Osteoblast (primary cell): ENCODE measurements at places on chromosomes 13 and 19. TPM values are rescaled to one million over a fixed set of nuclear protein-coding genes. Genes with fewer than 3 reads are reported as not detected.

ZNF221 gene
- total RNA-seq = 9.0 and 9.7 TPM in 2 replicates

NKG7 gene
- not detected in 2 replicates for total RNA-seq

NANOS3 gene
- total RNA-seq = 0.59 TPM in 1 of 2 replicates, not detected in the other

DDA1 gene
- total RNA-seq = 8.5 and 11.6 TPM in 2 replicates

B3GNT8 gene
- total RNA-seq = 0.59 and 0.72 TPM in 2 replicates

TGFBR3L gene
- under 0.01 TPM in 1 of 2 replicates, not detected in the other for total RNA-seq

GARIN5A gene
- total RNA-seq = 0.29 and 0.36 TPM in 2 replicates

ELF1 gene
- total RNA-seq = 60.7 and 63.0 TPM in 2 replicates

ZNF471 gene
- 4.7 and 5.1 TPM in 2 replicates for total RNA-seq

ZNF540 gene
- 0.72 and 2.1 TPM in 2 replicates for total RNA-seq

P2RY11 gene
- 2.1 and 2.2 TPM in 2 replicates for total RNA-seq

ZSWIM4 gene
- 6.8 and 9.0 TPM in 2 replicates for total RNA-seq

METTL21C gene
- not detected in 2 replicates for total RNA-seq

AMER2 gene
- total RNA-seq = not detected in 2 replicates

DNA sequence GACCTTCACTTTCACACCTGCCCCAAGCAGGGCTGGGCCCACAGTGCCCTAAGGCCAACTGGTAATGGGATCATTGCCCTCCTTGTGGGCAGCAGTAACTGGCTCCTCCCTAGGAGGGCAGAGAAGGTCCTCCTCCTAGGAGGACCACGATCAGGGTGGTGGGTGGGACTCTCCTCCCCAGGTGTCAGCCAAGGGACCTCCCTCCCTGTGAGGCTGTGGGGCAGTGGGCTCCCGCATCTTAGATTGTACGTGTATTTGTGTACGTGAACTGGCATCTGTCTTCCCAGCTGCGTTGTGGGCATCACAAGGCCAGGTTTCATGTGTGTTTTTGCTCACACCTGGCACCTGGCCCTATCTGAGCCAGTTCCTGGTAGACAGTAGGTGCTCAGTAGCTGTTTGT lies 111.8 kb downstream of the SOX1 start:
- no peak for DNase-seq

- DNase-seq = no peak
These were observed 11.6 kb upstream of the GTF2F2 start for GRCh38 chr13:45108716-45109101.

DNA sequence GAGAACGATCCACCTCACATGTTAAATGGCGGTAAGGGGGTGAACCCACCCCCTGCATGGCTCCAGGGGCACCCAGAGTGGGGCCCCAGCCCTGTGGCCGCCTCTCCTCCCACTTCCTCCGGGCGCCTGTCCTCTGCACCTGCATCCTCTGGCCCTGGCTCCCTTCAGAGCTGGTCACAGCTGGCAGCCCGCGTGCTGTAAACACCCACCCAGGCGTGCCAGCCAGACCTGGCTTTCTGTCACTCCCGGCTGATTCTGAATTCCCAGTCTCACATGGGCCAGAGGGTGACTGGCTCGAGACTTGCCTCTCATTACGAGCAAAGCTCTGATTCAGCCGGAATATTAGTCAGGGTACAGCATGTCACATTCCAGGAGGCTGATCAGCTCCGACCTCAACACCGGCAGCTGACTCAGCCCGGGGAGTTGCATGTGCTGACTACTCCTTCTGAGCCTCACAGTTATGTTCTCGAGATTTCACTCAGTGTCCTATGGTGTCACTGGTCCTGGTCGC lies 75.1 kb downstream of the GNG7 start:
- DNase-seq = peak; percentile 99

GRCh38 chr13:98651744-98652143 lies 74.8 kb upstream of the STK24 start:
- DNase-seq = no peak

DNA sequence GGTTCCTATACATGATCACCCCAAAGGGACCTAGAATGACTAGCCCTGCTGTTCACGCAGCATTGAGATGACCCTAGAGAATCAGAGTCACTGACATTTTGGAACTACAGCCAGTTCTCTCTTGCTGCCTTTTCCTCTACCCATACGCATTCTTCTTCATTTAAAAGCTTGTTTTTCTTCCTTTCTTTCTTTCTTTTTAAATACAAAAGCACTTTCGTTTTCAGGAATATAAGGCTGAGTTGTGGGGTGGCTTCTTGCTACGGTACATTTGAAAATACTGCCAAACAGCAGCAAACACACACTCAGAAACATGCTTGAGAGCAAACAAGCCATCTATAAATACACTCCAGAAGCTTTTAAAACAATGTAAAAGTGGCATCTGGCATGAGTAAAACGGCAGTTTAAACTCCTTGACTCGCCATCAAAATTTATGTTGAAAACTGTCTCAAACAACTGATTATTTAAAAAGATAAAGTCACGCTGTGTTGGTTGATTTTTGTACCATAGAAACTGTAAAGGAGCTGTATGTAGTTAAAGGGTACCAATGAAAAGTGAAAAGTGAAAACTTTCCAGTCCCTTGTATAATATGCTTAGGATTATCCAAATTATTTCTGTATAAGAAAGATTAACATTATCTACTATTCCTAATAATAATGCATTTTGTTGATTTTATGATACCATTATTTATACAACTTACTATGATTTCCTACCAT lies 95.6 kb downstream of the PCDH9 start:
- peak; percentile 27 for DNase-seq

GRCh38 chr19:11191934-11192333 lies 5.4 kb downstream of the KANK2 start:
- peak; percentile 62 for DNase-seq

DNA sequence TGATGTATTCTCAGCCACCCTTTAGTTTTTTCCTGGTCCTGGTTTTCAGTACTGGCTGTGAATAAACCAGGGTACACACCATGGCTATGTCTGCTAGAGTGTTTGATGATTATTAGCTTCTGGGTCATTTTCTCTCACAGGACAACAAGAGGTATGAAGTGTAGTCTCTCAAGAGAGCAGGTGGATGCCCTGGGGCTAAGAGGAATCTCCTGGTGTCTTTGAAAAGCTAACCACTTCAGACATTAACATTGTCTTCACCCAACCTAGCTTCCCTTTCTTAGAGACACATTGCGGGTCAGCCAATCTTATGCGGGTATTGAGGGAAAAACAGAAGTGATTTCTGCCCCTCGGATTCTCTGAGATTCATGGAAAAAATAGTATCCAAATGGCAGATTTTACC lies 1.6 kb downstream of the ZNF730 start:
- DNase-seq = no peak

GRCh38 chr13:99357131-99357596 lies 50.0 kb upstream of the GPR183 start:
- peak; percentile 94 for DNase-seq

DNA sequence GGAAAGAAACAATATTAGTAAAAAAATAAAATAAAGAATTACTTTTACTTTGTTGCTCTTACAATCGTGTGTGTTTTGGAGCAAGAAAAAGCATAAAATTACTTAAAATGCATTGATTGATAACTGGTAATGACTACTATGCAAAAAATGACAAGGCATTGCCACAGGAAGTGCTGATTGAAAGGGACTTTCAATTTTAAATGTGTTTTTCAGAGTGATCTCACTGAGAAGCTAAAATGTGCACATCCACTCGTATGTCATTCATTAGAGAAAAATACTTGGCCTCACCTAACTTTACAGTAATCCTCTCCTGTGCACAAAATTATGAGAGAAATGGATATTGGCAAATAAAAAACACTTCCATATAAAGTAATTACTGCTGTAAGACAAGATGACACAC lies 934.9 kb downstream of the SLITRK6 start:
- DNase-seq = no peak

GRCh38 chr19:48812094-48812929 lies 1.5 kb upstream of the BCAT2 start:
- DNase-seq = peak; percentile 94

DNA sequence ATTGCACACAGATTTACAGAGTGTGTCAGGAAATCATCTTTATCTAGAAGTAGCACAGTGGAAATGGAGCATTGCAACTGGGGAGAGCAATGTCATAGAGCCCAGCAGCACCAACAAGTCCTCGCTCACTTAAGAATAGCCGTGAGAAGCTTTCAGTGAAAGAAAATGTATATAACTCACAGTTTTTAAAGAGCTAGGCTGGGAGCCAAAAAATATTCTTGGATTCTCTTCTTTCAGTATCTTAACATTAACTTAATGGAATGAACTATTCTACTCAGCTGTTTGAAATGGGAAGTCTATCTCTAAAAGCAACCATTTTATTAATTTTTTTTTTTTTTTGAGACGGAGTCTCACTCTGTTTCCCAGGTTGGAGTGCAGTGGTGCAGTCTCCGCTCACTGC lies 329.6 kb downstream of the COG6 start:
- DNase-seq = no peak

- DNase-seq = no peak
These were observed 19.7 kb downstream of the RFX2 start for GRCh38 chr19:6090634-6091033.

- DNase-seq = no peak
These were observed 38.7 kb downstream of the ZIC5 start for GRCh38 chr13:99932912-99933311.

GRCh38 chr19:1880611-1881392 lies 4.5 kb downstream of the ABHD17A start:
- DNase-seq = peak; percentile 61

GRCh38 chr19:28554321-28555091 lies 658.4 kb downstream of the UQCRFS1 start:
- no peak for DNase-seq

- DNase-seq = no peak
These were observed 371.6 kb upstream of the OBI1 start for GRCh38 chr13:79030513-79030912.

GRCh38 chr19:36209372-36209771 lies 5.1 kb downstream of the ZNF565 start:
- no peak for DNase-seq

DNA sequence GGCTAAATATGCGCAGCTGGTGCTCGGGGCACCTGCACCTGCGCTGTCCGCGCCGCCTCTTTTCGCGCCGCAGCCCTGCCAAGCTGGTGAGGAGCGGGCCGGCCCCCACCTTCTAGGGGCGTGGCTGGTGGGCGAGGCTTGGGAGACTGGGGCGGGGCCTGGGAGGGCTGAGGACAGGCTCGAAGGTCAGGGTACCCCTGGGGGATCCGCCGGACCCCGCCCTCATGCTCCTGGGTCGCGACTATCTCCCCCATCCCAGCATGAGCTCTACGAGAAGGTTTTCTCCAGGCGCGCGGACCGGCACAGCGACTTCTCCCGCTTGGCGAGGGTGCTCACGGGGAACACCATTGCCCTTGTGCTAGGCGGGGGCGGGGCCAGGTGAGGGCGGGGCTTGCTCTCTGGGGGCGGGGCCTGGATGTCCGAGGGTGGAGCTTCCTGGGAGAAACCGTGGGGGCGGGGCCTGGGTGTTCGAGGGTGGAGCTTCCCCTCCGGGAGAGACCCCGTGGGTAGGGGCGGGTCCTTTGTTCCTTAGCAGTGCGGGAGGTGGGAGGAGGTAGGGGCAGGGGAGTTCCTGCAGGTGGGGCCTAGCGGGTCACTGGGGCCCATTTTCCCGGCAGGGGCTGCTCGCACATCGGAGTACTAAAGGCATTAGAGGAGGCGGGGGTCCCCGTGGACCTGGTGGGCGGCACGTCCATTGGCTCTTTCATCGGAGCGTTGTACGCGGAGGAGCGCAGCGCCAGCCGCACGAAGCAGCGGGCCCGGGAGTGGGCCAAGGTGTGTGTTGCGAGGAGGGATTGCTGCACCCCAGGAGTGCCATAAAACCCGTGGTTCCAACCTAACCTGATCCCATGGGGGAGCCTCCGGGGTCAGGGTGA lies 19.7 kb downstream of the PNPLA6 start:
- peak; percentile 89 for DNase-seq

- DNase-seq = peak; percentile 98
These were observed 25.9 kb downstream of the RCN3 start for GRCh38 chr19:49553451-49554271.

DNA sequence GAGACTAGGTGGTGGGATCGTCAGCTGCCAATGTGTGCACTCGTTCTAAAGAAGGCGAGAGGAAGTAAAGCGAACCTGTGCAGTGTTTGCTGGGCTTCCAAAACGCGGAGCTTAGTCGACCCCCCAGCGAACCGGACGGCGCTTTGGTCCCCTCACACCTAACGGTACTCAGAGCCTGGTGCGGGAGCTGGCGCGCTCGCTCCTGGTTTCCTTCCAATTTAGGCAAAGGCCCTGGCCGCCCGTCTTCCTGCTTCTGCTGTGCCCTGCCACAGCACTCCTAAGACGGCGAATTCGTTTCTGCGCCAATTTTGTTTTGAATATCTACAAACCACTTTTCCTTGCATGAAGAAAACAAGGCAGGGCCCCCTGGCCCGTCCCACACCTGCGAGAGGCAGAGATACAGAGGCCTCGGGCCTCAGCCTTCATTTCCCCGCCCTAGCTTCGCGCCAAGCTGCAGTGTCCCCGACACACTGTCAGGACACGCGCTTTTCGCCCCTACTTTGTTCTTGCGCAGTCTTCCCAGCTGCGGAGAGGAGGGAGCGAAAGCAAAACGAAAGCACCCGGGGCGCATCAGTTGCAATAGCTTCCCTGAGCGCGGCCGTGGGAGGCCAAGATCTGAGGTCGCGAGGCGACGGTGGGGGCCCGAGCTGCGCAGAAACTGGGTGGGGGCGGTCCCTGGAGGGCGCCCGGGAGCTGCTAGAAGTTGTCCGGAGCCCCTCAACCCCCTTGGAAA lies 111.9 kb downstream of the KCNRG start:
- peak; percentile 88 for DNase-seq

- DNase-seq = no peak
These were observed 32.1 kb downstream of the SMAD9 start for GRCh38 chr13:36887758-36888521.
